Activated CD8-positive, alpha-beta memory T cell treated with anti-CD3 and anti-CD28 coated beads, Interleukin-2, amount 10 ng/mL, durations not matched to agents 7 days and 5 days (primary cell): ENCODE measurements at places on chromosomes 3 and 15.

GRCh38 chr3:164514576-164514975 is 563.7 kb downstream of the SI start:
- no peak for DNase-seq

DNA sequence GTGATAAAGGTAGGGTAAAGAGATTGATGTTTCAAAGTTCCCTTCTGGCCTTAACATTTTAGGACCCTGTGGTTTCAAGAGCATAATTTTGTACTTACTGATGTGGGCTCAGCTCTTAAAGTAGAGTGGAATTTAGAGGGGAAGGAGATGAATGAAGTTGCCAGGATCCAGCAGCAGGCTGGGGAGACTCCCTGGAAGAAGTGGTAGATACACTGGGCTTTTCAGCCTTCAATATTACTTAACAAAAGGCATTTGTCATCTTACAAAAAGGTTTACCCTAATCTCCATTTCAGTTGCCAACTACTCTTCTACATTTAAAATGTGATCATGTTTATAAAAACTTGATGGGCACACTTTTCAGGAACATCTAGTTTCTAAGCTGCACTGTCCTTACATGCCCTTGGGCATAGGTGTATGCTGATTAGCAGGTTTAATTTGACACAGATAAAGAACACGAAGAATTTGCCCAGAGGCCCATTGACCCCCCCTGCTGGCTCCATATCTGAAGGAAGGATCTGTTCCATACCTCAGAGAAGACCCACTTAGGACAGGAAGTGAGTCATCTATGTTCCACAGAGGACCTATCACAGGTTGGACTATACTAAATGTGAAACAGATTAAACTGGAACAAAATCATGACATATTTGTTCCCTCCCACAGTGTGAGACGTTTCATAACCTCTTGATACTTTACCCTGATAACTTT is 93.0 kb upstream of the LPP start:
- DNase-seq: peak; percentile 79

GRCh38 chr3:124383051-124383450 is 347.2 kb upstream of the UMPS start:
- DNase-seq: no peak

DNA sequence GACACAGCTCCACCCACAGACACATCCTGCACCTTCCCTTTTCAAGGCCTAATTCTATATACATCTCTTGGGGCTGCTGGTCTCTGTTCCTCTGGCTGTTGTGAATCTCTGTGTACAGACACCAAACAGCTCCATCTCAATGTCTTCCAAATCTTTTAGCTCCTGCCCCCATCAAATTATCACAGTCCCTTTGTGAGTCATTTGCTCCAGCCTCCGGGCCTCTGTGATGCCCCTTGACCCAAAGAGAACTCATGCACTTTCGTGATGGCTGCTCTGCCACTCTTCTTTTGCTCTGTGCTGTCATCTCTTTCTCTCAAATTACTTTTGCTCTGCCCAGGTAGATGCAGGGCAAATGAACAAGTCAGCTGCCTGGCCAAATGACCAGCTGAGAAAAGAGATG is 369.0 kb upstream of the CDIN1 start:
- DNase-seq: no peak

DNA sequence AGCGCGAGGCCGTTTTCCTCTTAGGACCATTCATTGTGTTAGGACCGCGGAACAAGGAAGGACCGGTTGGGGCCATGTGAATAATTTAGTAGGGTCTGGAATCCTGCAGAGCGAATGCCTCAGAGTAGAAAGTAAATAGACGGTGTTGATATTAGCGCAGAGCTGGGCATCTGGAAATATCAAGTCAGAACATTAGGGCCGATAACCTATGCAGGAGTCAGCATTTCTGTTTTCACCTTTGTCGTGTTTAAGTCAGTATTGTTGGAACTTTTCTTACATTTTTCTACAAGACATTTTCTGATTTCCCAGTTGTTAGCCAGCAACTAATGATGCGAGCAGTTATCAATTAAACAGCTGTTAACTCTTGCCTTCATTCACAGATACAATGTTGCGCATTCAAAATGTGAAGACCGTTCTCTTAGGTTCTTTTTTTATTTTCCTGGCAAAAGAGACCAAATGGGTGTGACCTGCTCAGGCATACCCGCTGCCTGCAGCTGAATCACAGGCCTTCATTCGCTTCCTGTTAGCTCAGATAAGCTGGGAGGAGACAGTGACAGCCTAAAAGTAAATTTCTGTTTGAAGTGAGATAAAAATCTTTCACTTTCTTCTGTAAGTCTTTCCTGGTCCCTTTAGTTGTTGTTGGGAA is 966 bp upstream of the PKM start:
- DNase-seq: peak; percentile 67

DNA sequence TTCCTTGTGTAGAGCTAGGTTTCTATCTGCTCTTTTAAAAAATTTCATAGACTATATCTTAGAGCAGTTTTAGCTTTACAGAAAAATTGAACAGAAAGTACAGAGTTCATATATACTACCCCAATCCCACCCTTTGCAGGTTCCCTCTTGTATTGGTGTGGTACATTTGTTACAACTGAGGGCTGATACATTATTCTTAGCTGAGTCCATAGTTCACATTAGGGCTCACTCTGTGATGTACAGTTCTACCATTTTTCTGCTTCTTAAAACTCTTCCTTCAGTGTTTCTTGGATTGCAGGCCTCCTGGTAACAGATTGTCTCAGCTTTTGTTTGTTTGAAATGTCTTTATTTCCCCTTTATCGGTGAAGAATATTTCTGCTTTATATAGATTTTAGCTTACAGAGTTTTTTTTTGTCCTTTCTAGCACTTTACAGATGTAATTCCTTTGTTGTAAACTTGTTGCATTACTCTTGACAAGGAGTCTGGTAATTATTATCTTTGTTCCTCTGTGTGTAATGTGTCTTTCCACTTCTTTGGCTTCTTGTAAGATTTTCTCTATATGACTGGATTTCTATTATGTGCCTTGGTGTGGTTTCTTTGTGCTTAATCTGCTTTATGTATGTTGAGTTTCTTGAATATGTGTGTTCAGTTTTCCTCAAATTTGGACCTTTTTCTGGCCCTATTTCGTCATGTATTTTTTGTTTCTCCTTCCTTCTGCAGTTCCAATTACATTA is 25.3 kb downstream of the MEF2A start:
- no peak for DNase-seq

DNA sequence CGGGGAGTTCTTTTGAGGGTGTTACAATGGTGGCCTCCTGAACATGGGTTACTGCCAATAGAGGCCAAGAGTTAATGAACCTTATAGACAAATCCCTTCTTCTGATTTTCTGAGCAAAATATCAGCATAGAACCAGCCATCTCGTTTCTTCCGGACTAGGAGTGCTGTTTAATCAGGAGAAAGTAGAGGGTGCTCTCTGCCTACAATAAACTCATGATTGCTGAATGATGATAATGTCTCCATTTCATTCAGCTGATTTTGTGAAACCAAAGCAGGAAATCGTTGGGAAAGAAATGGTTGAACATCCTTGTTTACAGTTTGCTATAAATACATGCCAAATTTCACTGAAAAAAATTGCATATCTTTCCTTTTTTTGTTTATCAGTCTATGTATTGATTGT is 142.8 kb upstream of the PLSCR5 start:
- DNase-seq: no peak

- DNase-seq: no peak
These were observed 57.4 kb downstream of the ANXA2 start for GRCh38 chr15:60340207-60340921.

- DNase-seq: no peak
These were observed 14.6 kb upstream of the ARPP21 start for GRCh38 chr3:35624698-35625097.

DNA sequence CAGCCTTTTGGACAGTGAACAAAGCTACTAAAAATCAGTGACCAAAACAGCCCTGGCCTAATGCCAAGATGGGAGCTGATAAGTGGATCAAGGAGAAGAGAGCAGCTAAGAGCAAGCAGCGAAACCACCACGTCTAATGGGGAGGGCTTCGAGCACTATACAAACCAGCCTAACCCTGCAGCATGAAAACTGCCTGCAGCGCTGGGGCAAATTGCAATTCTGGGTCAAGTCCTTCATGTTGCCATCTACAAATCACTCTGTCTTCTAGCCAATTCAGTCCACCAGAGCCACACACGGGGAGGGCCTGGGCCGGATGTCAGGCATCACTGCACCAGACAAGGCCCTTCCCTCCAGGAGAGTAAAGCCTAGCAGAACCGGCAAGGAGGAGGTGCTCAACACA is 30.5 kb upstream of the SPATA12 start:
- no peak for DNase-seq

GRCh38 chr3:54511766-54512365 is 389.5 kb downstream of the CACNA2D3 start:
- no peak for DNase-seq

- no peak for DNase-seq
These were observed 6.2 kb upstream of the CCDC80 start for GRCh38 chr3:112647122-112647521.

DNA sequence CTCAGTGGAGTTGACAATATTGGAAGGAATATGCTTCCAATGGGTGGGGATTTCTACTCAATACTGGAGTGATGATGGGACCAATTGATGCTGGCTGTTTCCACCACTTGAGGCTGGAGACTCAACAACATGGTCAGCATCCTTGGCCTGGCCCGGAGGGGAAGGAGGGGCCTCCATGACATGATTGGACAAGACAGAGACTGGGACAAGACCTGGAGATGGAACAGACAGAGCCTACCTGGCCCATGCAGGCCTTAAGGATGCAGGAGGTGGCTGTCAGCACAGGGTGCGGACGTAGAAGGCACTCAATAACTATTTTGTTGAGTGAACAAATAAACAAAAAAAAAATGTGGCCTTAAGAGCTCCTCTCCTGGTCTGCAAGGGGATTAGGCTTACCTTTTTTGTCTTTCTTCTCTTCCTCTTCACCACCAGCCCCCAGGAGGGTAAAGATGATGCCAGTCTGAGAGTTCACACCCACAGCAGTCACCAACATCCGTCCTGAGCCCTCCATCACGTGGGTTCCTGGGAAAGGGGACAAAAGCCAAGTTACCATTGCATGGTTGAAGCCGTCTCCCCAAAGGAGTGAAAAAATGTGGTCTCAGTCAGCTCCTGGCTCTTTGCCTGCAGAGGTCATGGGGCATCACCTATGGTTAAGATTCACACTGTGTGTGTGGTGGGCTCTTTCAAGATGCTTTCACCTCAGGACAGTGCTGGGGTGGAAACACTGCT is 67.1 kb upstream of the SEC13 start:
- no peak for DNase-seq

GRCh38 chr3:63386568-63386967 is 108.5 kb downstream of the SYNPR start:
- no peak for DNase-seq

DNA sequence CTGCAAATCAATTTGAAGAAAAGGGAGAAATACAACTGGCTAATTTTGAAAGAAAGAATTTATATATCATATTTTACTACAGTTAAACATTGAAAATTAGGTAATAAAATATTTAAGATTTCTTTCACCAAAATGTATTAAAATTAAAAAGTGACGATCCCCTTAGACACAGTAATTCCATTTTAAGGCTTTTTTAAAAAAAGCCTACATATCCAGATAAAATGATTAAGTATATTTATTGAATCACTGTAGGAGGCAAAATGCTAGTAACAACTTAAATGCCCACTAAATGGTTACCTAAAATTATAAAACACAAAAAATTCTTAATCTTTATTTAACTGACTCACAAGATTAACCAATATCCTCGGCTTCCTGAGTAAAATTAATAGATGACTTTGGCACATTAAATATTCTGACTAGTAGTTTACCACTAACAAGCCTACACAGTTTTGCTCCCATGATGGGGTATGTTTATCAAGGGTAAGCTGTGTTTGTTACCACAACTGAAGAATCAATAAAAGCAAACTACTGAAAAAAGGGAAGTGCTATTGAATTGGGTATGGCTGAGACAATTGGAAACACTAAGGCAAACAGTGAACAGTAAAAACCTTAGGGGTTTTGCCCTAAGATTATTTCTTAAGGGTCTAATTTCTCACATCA is 28.4 kb downstream of the ANKRD28 start:
- DNase-seq: no peak

DNA sequence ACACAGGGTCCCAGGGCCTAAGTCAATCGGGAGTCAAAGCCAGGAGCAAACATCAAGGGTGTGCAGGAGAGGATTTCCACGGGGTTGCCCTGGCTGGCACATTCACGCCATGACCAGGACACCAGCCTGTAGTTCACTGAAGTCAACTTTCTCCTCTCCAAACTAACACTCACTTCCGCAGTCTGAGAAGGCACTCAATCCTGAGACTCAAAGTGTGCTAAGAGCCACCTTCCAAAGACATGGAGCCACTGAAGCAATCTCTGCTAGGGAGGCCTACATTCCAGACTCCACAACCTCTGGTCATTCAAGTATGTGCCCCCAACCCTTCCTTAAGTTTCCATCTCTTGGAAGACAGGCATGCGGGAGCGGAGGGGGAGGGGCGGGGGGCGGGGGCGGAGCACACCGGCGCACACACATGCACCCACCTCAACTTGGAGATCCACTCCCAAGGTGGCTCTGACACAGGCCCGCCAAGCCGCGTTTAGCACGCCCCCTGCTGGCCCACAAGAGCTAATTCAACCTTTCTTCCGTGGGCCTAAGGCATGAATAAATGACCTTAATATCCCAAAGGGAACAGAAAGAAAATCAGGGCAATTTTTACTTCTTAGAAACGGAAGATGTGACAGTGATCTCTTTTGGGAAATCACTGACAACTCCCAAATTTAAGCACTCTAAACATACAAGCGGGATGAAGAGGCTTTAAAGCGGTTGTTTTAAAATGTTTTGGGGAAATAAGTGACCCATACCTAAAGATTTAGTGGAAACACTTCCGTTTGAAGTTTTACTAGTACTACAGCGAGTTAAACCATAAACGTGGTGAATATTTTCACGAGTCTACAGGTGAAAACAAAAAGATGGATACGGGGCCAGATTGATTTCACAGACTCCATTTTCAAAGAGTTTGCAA is 162.5 kb upstream of the CHRNA7 start:
- DNase-seq: peak; percentile 67

GRCh38 chr15:99303907-99304306 is 52.6 kb downstream of the LRRC28 start:
- no peak for DNase-seq

DNA sequence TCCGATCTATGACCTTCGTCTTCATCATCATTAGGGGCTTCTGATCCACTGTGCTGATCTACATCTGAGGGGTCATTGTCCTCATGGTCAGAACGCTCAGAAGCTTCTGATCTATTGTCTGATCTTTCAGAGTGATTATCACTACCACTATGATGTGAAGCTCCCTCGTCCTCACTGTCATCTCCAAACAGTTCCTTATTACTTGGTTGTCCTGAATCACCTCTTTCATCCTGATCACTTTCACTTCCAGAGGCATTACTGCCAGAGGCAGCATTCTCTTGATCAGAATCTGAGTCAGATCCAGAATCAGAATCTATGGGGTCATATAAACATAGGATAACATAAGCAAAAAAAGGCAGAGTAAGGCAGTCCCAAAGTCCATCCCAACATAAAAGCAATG is 5.4 kb downstream of the LEO1 start:
- DNase-seq: no peak
